ENCODE measurements at places on chromosomes 4 and X.

DNA sequence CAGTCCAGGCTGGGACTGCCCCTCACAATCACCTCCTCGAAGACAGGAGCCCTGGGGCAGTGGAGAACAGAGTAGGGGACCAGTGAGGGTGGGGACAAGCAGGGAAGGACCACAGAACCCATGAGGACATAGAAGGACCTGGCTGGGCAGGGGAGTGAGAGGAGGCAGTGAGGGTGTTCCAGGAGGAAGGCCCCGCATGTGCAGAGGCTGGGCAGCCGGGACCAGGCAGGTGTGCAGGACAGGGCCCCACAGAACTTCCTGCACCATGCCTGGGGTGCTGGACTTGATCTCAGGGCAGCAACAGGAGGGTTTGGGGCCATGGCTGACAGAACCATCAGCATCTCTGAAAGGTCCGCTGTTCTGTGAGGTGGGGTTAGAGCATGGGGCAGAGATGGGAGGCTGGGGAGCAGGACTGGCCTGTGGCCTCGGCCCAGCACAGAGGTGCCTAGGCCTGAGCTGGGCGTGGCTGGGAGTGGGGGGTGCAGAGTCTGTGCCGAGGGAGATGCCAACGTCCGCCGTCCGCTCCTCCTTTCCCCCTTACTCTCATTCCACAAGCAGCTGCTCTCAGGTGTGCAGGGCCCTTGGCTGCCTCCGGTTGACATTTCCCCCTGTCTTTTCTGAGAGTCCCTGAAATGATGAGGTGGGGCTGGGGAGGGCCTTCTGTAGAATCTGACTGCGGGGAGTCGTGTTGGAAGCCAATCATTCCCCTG lies 40.8 kb downstream of the EVC start:
- DNase-seq, result no peak

- no peak for DNase-seq
These were observed 71.6 kb downstream of the FAM114A1 start for GRCh38 chr4:38939165-38939564.

DNA sequence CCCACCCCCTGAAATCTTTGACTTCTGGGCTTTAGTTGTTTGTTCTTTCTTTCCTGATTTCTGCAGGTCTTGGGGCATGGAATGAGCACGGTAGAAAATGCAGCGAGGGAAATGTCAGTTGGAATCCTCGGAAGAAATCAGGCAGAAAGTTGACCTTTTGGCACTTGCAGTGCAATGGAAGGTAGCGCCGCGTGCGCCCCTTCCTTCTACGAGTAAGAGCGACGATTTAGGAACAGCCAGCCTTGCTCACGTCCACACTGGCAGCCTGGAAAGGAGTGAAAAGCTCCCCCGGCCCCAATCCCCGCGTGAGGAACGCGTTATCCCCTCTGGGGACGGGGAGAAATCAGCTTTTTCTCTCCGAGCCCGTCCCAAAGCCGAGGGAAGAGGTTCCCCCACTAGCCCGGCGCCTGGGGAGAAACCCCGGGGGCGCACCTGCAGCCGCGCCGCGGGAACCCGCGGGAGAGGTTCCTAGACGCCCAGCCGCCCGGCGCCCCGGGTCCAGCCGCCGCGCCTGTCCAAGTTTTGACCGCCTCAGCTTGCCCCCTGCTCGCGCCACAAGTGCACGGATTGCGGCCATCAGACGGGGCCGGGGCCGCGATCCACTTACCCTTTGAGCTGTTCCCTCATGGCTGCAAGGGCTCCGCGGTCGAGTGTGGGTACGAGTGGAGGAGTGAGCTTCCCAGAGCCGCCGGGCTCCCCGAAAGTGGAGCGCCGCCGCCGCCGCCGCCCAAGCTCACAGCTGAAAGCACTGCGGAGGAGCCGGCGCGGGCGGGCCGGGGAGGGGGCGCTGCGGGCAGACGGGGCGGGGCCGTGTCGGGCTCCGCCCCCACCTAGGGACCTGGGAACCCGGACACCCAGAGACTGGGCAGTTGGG lies 194.6 kb upstream of the FTHL17 start:
- DNase-seq, result no peak

- DNase-seq, result no peak
These were observed 18.0 kb downstream of the ZNF275 start for GRCh38 chrX:153351981-153352380.

GRCh38 chr4:33369446-33369845 lies 2649.3 kb downstream of the PCDH7 start:
- DNase-seq, result no peak

DNA sequence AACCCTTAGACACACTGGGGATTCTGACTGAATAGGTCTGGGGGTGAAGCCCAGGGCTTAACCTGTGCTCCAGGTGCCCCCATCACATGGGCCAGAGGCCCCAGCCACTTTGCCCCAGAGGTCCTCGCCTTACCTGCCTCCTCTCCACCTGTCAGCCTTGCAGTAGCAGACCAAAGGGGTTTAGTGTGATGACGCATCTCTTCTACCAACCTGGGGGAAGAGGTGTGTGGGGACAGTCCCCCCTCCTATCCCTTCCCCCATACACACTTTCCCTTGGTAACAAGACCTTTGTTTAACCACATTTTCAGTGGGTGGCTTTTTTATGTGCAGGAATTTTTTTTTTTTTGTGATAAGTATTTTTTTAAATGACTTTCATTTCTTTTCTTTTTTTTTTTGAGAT lies 6.3 kb downstream of the CLCN4 start:
- no peak for DNase-seq

GRCh38 chrX:14916017-14916674 lies 42.9 kb downstream of the MOSPD2 start:
- no peak for DNase-seq

GRCh38 chrX:43813898-43814297 lies 68.4 kb downstream of the MAOB start:
- no peak for DNase-seq

- no peak for DNase-seq
These were observed 117.2 kb downstream of the PDHA2 start for GRCh38 chr4:95957054-95957453.

- DNase-seq, result no peak
These were observed 254.2 kb upstream of the NWD2 start for GRCh38 chr4:36990128-36990872.
